ENCODE measurements at places on chromosomes 11 and 22. TPM values are rescaled to one million over a fixed set of nuclear protein-coding genes. Genes with fewer than 3 reads are reported as not detected.

Gene PVALB
- total RNA-seq = not detected

Gene UPK3A
- not detected for total RNA-seq

Gene COX8A
- 593 TPM for total RNA-seq

Gene MPPED2
- 0.13 TPM for total RNA-seq

Gene CD3E
- total RNA-seq = not detected

Gene DENND6B
- 2.2 TPM for total RNA-seq

Gene MMP12
- not detected for total RNA-seq

Gene BTBD10
- 30.5 TPM for total RNA-seq

Gene MCAM
- 225 TPM for total RNA-seq

Gene NRXN2
- total RNA-seq = not detected

Gene CPT1B
- total RNA-seq = 0.52 TPM

Gene NAALAD2
- total RNA-seq = 1.7 TPM

Gene ROBO4
- 0.80 TPM for total RNA-seq

Gene JAML
- total RNA-seq = not detected

Gene IRAG1
- 0.64 TPM for total RNA-seq

Gene SCGB1C1
- total RNA-seq = not detected

All from epithelial cell of alveolus of lung (primary cell).